GM03348 (cell line): ENCODE measurements at places on chromosomes 11 and 22.

GRCh38 chr11:11845551-11845950 lies 3.8 kb downstream of the USP47 start:
- no peak for DNase-seq

GRCh38 chr22:23523713-23524112 lies 56.4 kb downstream of the IGLL1 start:
- DNase-seq: no peak

GRCh38 chr11:128726458-128727139 lies 32.7 kb downstream of the FLI1 start:
- no peak for DNase-seq

GRCh38 chr11:125995313-125995712 lies 49.5 kb downstream of the VSIG10L2 start:
- no peak for DNase-seq

- no peak for DNase-seq
These were observed 19.3 kb upstream of the CD5 start for GRCh38 chr11:61082931-61083531.

DNA sequence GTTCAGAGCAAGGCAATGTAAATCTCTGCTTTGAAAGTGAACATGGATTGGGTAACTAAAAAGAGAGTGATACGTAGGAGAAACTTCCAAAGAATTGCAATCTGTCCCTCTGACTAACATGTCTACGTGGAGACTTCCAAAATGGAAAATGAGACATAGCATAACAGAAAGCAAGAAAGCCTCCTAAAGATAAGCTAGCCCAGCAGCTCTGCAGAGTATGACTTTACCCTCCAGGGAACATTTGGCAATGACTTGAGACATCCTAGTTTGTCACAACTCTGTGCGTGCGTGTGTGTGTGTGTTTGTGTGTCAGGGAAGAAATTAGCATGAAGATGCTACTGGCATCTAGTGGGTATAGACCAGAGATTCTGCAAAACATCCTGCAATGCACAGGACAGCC lies 817.4 kb downstream of the NTM start:
- peak; percentile 11 for DNase-seq

DNA sequence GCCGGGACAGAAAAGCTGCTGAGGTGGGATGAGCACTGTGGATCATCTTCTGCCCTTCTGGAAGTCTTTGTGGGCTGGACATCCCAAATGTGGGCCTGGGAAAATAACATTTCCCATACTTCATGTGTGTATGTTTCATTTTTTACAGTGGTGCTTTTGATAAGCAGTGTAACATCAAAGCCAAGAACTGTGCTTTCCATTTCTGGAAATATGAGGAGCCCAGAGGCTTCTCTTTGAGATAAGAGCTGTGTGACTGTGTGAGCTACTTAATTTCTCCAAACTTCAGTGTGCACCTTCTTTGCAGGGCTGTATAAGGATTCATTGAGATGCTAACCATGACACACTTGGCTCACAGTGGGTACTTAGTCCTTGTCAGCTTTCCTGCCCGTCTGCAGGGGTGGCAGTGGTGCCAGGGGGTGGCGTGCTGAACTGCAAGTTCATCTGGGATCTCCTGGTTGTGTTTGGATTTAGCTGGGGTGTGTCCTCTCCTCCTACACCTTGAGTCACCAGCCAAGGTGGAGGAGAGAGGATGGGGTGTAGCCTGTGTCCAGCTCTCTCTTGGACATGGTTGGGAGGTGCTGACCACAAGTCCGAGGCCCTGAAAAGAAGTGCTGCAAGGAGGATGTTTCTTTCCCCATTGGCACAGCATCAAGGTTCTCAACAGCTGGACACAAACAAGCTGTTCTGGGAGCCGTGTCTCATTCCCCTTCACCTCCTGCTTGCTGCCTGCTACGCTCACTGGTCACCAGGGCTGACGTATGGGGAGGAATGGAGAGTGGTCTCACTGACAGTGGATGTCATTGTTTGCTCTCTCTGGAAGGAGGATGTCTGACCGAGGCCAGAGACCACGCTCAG lies 139.4 kb downstream of the TEAD1 start:
- no peak for DNase-seq

GRCh38 chr11:92376146-92376599 lies 151.6 kb downstream of the FAT3 start:
- peak; percentile 41 for DNase-seq

- peak; percentile 23 for DNase-seq
These were observed 28.6 kb downstream of the PPP2R1B start for GRCh38 chr11:111737444-111738210.

- peak; percentile 81 for DNase-seq
These were observed 2.9 kb upstream of the KIRREL3 start for GRCh38 chr11:127003260-127003981.

DNA sequence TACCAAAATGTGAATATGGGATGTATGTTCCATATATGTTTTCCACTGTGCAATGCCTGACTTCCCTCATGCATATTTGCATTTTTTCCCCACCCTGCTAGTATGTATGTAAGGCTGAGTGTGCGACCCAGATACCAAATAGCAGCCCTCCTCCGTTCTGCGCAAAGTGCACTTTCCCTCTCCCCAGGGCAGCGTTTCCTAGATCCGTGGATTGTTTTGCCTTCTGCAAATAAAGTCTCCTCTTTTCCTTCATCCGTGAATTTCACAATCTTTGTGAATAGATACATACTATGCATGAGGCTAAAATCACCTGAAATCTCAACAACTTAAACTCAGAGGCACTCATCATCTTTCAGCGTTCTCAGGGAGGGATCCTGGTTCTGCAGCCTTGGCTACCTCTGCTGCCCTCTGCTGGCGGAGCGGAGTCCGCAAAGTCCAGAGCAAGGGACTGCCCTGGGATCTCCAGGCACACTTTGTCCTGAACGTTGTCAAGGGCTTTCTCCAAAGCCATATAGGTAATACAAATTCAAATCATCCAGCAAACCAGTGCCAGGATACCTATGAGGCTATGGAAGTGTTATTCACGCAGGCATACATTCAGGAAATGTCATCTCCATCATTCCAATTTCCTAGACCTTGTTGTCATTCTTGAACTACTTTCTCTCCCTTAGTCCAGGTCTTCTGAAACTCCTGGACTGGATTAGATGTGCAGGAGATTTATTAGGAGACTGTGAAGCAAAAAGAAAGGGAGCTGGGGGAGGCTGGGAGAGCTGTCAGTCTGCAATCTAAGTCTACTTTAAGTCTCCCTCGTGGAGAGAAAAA lies 53.1 kb downstream of the CNTF start:
- peak; percentile 91 for DNase-seq

- peak; percentile 79 for DNase-seq
These were observed 37.9 kb upstream of the NUP160 start for GRCh38 chr11:47886096-47886495.

- DNase-seq: no peak
These were observed 124.1 kb upstream of the BID start for GRCh38 chr22:17898375-17898774.

DNA sequence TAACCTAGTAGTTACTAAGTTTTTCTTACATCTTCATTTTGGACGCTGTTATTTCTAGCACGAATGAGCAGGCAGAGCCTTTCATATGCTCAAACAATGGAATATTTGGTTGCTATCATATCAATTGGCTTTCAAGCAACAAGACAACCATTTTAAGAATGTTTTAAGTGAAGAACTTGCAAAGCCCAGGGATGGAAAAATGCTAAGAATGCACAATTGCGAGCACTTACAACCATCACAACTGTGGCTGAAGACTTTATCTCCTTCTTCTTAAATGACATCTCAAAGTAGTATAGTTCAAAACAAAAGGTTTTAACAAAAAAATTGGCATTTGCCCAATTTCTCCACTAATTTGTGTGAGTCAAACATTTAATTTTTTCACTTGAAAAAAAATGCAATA lies 8.3 kb upstream of the MMP1 start:
- peak; percentile 2 for DNase-seq

DNA sequence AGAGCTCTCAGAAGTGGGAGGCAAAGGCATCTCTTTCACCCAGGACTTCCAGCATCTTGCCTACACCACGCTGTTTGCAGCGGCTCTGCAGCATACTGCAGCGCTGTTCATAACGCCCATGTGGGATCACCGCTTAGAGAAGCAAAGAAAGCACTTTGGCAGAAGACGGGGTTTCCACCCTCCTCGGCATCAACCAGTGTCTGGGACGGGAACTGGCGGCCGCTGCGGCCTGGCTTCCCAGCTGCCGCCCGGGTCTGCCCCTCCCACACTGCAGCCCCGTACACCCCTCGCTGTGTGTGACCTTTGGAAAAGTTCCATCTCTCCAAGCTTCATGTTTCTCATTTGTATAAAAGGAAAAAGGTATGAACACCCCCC lies 545 bp upstream of the TIRAP start:
- peak; percentile 67 for DNase-seq

GRCh38 chr11:67695606-67696005 lies 21.2 kb upstream of the ALDH3B2 start:
- DNase-seq: no peak

DNA sequence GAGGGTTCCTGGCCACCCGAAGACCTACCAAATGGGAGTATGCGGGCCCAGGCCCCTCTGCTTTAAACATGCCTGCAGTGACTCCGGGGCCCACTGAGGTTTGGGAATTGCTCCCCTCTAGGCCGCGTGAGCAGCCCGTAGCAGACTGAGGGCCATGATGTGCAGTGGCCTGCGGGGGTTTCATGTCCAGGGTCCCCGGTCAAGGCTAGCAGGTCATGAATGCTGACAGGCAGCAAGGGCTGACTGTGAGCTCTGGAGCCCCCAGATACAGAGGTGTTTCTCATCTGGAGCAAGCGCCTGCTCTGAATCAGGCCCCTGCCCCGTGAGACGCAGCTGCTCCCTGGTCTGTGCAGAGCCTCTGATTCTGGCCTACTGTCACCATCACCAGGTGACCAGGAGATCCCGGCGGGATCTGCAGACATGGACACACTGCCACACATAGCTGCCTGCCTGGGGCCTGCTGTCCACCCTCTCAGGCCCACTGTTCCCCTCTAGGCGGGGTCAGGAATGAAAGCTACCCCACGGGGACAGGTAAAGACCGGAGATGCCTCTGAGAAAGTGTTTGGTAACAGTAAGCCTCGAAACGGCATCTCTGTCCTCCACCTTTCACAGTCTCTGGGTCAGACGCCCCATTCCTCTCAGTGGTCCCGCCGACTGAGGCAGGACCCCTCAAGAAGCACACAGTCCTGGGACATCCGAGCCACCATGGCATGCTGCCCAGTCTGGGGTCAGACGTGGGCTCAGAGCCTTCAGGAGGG lies 73.3 kb downstream of the PARVB start:
- no peak for DNase-seq

DNA sequence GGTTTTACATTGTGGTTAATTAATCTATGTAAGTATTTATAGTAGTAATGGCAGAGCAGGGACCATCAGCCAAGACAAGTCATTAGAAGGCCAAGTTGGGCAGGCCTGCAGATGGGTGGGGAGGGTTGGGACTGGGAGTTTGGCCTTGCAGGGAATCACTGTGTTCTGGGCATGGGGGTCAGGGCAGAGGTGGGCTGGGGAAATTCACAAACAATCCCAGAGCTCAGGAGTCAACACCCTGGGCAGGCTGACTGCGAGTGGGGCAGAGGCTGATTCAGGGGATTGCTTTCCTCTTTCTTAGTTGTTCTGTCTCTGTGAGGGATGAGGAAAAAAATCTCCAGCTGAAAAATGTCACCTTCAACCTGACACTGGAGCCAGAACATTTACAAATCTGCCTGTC lies 322.5 kb downstream of the NTM start:
- DNase-seq: no peak

- no peak for DNase-seq
These were observed 25.1 kb downstream of the SERPIND1 start for GRCh38 chr22:20798974-20799373.

DNA sequence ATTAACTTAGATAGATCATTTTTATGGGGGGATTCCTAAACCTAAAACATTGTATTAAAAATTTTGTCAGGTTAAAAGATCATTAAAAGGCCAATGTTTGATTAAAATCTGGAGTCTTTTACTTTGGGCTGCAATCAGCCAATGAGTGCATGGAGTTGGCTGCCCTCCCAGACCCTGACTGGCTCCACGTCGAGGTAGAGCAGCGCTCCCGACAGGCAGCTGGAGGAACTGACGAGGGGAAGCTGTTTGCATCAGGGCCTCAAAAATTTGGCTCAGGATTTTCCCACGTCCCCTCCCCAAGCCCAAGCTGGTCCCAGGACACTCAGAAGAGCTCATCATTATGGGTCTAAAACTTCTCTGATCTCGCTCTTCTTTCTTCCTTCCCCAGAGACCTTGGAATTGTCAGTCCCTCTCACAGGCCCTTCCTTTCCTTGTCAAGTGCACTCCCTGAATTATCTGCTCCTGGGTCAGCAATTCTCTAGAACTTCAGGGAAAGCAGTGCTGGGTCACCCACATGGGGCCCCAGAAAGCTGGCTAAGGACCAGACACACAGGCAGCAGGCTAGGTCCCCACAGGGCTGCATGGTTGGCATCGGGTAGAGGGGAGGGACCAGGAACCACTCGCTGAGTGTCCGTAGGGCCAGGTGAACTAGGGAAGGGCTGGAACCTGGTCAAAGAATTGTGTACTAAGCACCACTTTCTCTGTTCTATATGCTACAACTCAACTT lies 119.6 kb upstream of the IGLL5 start:
- DNase-seq: no peak

GRCh38 chr11:68753300-68753699 lies 2.0 kb upstream of the TESMIN start:
- DNase-seq: no peak

DNA sequence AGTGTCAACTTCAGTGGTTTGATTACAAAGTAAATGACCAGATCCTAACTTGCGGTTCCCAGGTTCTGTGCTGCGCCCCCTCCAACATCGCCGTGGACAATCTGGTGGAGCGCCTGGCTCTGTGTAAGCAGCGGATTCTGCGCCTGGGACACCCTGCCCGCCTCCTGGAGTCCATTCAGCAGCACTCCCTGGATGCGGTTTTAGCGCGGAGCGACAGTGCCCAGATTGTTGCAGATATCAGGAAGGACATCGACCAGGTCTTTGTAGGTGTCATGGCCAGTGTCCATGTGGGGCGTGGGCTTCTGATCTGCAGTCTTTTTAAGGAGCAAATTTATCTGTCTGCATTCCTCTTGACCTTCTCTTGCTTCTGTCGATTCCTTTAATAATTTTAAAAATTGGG lies 11.1 kb downstream of the IGHMBP2 start:
- DNase-seq: no peak

GRCh38 chr11:19253817-19254216 lies 13.1 kb upstream of the E2F8 start:
- no peak for DNase-seq

DNA sequence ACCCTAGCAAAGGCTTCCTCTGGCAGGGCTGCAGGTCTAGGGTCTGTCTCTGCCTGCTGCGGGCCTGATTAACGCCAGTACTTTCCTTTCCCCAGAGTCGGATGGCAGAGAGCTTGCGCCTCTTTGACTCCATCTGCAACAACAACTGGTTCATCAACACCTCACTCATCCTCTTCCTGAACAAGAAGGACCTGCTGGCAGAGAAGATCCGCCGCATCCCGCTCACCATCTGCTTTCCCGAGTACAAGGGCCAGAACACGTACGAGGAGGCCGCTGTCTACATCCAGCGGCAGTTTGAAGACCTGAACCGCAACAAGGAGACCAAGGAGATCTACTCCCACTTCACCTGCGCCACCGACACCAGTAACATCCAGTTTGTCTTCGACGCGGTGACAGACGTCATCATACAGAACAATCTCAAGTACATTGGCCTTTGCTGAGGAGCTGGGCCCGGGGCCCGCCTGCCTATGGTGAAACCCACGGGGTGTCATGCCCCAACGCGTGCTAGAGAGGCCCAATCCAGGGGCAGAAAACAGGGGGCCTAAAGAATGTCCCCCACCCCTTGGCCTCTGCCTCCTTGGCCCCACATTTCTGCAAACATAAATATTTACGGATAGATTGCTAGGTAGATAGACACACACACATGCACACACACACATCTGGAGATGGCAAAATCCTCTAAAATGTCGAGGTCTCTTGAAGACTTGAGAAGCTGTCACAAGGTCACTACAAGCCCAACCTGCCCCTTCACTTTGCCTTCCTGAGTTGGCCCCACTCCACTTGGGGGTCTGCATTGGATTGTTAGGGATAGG lies 18.6 kb downstream of the RSPH14 start:
- no peak for DNase-seq
